ENCODE measurements at places on chromosomes 1 and 21.

DNA sequence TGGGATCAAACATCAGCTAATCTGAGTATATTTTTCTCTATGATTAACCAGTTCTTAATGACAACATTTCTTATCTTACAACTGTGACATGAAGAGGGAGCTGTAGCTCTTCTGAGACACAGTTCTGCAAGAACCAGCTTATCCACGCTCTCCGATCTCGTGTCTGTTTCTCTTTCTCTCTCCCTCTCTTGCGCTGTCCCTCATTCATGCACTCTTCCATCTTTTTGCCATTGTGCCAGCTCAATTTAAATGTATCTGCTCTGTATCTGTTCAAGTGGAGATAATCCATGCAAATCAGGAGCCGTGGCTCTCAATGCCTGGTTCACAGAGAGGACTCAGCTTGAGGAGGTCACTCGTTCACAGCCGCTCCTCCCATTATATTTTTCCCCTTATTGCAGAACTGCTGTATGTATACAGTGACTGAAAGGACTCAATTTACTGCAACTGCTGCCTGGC, 494.7 kb upstream of the ADGRL2 start:
- DNase-seq, result peak; percentile 54

GRCh38 chr1:180842491-180843275, 70.0 kb upstream of the KIAA1614 start:
- DNase-seq, result no peak

DNA sequence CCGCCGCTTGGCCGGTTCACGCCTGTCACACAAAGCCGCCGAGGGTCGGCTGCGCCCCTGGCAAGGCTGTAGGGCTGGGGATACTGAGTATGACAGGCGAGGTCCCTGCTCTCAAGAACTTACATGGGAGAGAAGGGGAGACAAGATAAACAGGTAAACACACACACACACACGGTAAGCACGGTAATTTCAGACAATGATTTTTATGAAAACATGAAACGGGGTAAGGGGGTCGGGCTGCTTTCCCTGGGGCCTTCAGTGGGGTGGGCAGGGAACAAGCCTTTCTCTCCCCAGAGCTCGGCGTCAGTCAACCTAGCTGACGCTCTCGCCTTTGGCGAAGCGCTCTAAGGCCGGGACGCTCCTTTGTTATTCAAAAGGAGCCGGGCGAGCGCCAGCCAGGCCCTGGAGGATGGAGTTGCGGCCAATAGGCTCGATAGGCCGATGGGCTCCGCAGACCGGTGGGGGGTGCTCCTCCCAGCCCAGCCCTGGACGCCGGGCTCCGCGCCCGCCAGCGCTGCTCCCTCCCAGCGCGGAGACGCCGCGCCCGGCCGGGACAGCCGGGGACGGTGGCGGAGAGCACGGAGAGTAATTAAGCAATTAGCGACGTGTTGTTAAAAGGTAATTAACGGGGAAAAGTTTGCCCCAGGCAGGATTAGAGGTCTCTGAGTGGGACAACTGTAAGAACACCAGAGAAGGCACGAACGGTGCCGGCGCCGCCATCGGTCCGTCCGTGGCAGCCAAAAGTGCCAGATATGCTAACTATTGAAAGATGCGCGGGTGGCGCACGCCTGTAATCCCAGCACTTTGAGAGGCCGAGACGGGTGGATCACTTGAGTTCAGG, 950 bp upstream of the INKA2 start:
- peak; percentile 41 for DNase-seq

- DNase-seq, result no peak
Observed at GRCh38 chr1:147475488-147475887, 65.8 kb upstream of the BCL9 start.

GRCh38 chr1:2398871-2399270, 7.2 kb downstream of the RER1 start:
- DNase-seq, result no peak

DNA sequence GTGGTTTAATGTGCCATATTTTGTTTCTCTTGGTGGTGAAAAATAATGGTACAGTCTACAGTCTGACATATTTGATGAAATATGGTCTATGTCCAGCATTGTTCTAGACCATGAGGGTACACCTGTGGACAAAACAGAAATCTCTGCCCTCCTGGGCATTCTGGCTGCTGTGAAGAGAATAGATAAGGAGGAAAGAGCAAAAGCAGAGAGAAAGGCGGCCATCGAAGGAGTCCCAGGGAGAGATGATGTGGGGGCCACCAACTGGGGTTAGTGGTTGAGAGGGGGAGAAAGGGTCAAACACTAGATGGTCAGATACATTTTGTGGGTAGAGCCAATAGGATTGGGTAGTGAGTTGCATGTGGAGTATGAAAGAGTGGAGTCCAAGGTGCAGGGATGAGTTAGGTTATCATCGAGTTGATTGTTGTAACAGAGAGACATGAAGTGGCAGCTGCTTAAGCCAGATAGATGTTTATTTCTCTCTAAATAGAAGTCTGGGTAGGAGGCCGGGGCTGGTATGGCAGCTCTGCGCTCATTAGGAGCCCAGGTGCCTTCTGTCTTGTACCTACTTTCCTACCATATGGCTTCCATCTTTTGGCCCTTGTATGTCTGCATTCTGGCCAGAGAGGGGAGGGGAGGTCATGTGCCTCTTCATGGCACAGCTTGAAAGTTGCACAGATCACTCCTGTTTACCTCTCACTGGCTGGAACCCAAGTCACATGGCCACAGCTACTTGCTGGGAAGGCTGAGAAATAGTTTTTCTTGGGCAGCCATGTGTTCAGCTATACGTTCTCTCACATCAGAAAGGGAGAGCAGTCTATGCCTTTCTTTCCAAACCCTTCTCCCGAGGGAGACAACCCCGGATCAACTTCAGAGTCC, 13.0 kb downstream of the UBE4B start:
- no peak for DNase-seq

DNA sequence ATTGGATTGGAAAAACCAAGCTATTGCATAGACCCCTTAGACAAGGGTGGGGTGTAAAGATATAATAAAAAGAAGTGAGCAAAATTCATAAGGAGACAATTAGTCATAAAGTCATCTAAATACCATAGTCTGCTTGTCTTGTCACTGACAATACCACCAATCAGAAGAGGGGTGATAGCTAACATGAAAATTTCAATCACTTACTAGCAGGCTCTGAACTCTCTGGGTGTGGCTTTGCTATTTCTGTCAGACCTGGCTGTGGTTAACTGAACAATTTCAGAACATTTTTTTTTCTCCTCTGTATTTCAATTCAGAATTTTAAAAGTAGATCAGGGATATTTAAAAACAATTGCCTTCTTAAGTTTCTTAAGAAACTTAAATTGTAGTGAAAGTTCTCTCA, 158.5 kb upstream of the PRMT6 start:
- DNase-seq, result no peak

DNA sequence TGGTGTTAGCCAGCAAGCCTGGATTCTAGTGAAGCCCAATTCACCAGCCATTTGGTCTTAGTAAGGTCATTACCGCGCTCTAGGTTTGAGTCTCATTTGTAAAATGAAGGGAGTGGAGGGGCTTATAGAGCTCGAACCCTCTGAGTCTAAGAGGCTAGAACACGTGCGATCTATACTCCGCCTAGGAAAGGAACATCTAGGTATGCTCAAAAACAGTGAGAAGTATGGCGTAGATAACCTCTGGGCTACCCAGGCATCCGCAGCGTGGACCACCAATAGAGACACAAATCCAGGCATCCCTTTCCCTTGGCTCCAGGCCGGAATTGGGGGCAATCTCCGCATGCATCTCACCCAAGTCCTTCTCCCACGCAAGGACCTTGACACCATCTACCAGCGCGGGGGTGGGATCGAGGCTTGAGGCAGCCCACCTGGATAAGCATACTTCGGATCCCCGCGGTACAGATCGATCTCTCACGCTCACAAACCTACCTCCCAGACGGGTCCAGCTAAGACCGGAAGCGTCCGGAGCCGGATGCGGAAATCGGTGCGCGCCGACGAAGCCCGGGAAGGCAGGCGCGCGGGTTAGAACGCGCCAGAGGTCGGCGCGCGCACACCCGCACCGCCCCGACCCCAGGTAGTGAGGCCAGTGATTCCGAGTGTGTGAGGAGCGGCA, at the start of gene METTL25B:
Gene METTL25B, plus strand, starts transcription at position 544 of the 673 bp plus-strand sequence. CDS start 636 bp downstream, outside the sequence.
- DNase-seq, result peak; percentile 86

DNA sequence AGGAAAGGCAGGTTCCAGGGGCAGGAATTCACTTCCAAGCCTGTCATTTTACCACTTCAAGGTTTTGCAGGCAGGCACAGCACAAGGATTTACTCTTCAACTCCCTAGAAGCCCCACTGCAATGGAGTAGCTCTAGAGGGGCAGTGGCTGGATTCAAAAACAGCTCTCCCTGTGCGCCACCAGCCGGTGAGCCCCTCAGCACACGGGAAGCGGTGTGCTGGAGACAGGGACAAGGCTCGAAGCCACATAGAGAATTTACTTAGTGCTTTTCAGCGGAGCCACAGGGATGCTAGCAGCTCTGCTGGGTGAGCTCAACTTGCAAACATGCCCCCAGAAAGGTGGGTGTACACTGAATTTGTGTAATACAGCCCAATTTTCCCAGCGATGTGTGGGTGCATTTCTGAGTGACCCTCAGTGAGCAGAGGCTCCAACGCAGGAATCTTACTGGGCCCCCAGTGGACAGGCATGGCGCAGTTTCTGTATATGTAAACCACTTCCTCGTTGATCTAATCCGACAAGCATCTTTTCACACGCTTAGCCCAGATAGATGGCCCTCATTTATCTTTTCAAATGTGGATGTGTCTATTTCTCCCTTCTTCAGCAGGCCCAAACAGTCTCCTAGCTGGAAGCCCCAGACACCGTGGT, 10.9 kb downstream of the VWA5B1 start:
- DNase-seq, result no peak
